ENCODE measurements at places on chromosomes 2 and 18. TPM values are rescaled to one million over a fixed set of nuclear protein-coding genes. Genes with fewer than 3 reads are reported as not detected.

Gene CHRNA1
- not detected for total RNA-seq

Gene SPOPL
- total RNA-seq, result 39.9 TPM

- DNase-seq, result no peak
These were observed 172.7 kb downstream of the TWIST2 start for GRCh38 chr2:239020541-239021041.

- no peak for DNase-seq
These were observed 632.4 kb upstream of the SLC8A1 start for GRCh38 chr2:41084321-41084720.

- DNase-seq, result no peak
These were observed 42.7 kb downstream of the CYP26B1 start for GRCh38 chr2:72104821-72105588.

Gene CLEC4F
- 0.72 TPM for total RNA-seq

Gene DSEL
- total RNA-seq, result 17.4 TPM

Gene EML6
- 2.6 TPM for total RNA-seq

Gene CD207
- 0.78 TPM for total RNA-seq

- DNase-seq, result peak; percentile 42
These were observed 37.2 kb downstream of the HPCAL1 start for GRCh38 chr2:10339647-10340592.

- no peak for DNase-seq
These were observed 65.0 kb downstream of the NFATC1 start for GRCh38 chr18:79460481-79461300.
